Gastroesophageal sphincter (tissue), 4 donors: ENCODE measurements at places on chromosomes 3 and 15. TPM values are rescaled to one million over a fixed set of nuclear protein-coding genes. Genes with fewer than 3 reads are reported as not detected.

GRCh38 chr15:20645956-20646355, 104.4 kb upstream of the GOLGA6L6 start:
- no peak for ATAC-seq

GRCh38 chr3:181103605-181104004, 114.1 kb upstream of the DNAJC19 start:
- no peak for ATAC-seq

DNA sequence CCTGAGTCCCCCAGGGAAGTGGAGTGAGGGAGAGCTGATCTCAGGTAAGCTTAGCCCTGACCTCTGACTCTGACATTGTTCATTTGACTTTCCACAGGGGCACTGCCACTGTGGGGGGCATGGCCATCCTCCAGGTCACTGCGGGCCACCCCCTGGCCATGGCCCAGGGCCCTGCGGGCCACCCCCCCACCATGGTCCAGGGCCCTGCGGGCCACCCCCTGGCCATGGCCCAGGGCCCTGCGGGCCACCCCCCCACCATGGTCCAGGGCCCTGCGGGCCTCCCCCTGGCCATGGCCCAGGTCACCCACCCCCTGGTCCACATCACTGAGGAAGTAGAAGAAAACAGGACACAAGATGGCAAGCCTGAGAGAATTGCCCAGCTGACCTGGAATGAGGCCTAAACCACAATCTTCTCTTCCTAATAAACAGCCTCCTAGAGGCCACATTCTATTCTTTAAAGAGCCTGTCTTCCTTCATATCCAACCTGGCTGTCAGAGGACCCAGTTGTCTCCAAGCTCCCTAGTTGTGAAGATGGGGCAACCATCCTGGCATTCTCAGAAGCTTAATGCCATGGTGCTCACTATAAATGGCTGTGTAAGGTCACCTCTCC, 1.9 kb upstream of the DISP2 start:
- no peak for ATAC-seq

DNA sequence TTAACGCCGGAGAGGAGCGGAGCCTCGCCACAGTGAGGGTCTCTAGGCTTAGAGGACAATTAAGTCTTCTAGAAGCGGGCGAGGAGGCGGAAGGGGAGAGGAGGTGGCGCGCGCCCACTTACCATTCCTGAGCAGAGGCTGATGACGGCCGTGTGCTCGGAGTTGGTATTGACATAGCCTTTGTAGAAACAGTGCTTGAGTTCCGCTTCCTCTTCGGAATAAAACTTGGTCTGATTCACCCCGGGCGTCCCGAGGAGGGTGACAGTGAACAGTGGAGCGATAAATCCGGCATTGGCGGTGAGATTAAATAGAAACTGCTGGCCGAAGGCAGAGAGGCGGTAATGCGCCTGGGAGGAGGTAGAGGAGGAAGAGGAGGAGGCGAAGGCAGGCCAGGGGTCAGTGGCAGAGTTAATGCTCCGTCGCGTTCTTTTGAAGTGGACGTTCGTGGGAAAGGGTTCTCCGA, 1.3 kb downstream of the ADAMTS9 start:
- peak; percentile 1 for ATAC-seq

- ATAC-seq: no peak
Observed at GRCh38 chr15:89492111-89492641, 4.2 kb downstream of the RHCG start.

- no peak for ATAC-seq
Observed at GRCh38 chr15:68561171-68561900, 17.5 kb upstream of the CORO2B start.

TGM4 gene
- not detected for total RNA-seq

GRCh38 chr15:68411735-68412134, 20.2 kb downstream of the ITGA11 start:
- no peak for ATAC-seq

DNA sequence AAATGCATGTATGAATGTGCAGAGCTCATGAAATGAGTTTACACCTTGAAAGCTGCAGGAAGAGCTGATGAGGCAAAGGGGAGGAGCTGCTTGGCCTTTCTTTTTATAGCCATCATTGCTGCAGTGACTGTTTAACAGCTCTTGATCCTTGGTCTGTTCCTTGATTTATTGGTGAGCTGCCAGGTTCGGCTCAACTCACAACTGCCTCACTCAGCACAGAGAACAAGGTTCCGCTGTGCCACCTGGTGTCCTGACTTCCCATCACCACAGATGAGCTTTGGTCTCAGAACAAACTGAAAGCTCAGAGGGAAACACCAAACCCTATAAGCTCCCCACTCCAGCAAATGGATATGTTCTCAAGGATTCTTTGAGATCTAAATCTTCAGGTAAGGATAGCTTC, 626.1 kb downstream of the MAGI1 start:
- ATAC-seq: no peak

GOLGA8M gene
- total RNA-seq: 0.77 TPM
